Mammary epithelial cell (primary cell): ENCODE measurements at places on chromosomes 13 and 19. TPM values are rescaled to one million over a fixed set of nuclear protein-coding genes. Genes with fewer than 3 reads are reported as not detected.

DNA sequence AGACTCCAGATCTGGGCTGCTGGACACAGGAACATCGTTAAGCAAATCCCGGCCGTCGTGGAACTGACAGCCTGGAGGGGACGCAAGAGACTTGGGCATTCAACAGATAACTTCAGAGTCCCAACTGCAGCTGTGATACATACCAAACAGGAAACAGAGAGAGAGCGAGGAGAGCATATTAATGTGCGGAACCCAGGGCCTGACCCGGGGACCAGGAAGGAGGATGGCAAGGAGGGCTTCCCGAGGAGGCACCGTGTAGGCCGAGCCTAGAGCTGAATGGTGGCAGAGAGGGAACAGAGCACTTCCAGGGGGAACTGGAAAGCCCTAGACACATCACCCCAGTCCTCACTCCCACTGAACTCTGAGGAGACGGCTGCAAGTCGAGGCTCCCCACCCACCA, 68.1 kb downstream of the SIPA1L3 start:
- DNase-seq: no peak

Gene LIM2
- not detected for polyA plus RNA-seq

GRCh38 chr19:55703790-55704215, 28.8 kb downstream of the EPN1 start:
- DNase-seq: no peak

DNA sequence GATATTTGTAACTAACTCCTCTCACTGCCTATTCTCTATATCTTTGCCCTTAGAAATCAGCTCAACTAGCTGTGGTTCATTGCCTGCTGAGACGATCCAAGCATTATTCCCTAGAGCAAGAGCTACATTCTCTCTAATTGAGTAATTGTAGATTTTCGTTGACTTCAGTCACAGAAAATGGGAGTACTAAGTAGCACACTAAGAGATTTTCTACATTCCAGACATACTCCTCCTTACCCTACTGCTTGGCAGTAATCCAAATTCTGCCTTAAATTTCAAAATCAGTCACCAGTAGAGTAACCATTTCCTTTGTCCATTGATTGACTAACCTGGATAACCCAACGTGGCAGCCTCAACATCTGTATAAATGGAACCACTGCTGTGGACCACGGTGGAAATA, 1786.8 kb downstream of the SLITRK5 start:
- DNase-seq: peak; percentile 91

DNA sequence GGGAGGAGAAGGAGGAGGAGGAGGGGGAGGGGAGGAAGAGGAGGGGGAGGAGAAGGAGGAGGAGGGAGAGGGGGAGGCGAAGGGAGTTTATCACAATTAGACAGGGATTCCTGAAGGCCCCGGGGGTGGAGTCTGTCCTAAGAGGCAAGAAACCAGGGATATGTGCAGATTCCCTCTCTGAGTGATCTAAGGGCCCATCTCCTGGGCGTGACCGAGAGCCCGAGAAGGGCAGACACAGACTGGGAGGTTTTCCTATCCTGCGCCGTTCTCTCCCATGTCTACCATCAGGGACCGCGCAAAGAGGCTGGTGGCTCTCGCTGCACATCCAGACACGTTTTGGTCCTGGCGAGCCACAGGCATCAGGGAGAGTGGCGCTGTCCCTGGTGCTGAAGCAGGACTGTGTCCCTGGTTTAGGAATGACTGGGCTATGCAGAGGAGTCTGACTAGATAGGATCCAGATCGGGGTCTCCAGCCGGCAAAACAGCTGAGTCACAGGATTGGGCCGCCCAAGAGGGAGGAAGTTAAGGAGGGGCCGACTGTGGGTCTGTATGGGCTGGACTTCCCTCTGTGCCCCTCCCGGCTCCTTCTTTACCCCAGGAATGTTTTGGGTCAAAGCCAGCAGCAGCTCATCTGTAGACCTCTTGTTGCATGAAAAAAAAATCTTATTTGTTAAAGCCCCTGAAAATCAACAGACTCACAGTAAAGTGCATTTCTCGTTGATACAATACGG, 17.9 kb upstream of the ZNF175 start:
- DNase-seq: peak; percentile 57

DNA sequence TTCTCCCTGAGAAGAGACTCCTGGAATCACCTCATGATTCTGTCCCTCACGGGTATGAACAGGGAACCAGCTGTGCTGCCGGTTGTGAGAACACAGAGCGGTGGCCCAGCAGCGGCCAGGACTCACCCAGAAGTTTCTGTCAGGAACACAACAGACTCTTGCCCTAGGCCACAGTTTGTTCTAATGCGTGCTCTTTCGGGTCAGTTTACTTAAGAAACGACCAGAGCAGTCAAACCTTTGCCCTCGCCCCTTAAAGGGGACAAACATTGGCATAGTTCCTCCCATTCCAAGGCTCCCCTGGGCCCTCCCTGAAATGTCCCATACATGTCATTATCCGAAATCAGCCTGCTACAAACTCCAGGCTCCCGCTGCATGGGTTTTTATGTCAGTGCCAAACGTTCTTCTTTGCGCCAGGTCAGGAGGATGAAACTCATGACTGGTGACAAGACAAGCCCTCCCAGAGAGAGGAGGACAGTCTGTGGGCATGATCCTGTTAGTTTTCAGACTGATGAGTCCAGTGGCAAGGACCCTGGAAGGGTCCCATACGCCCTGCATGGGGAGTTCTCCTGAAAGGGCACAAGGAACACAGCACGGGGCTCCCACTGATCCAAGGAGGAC, 18.3 kb downstream of the ZIC5 start:
- no peak for DNase-seq

- no peak for DNase-seq
These were observed 88.5 kb upstream of the C1QTNF9B start for GRCh38 chr13:23985839-23986238.

Gene GGN
- polyA plus RNA-seq: not detected

Gene TMEM238
- polyA plus RNA-seq: 1.7 TPM

- no peak for DNase-seq
These were observed 72.3 kb downstream of the NAA16 start for GRCh38 chr13:41383386-41383785.

GRCh38 chr13:76225815-76226489, 589.8 kb downstream of the LMO7 start:
- no peak for DNase-seq

Gene CYP4F12
- 0.26 TPM for polyA plus RNA-seq

DNA sequence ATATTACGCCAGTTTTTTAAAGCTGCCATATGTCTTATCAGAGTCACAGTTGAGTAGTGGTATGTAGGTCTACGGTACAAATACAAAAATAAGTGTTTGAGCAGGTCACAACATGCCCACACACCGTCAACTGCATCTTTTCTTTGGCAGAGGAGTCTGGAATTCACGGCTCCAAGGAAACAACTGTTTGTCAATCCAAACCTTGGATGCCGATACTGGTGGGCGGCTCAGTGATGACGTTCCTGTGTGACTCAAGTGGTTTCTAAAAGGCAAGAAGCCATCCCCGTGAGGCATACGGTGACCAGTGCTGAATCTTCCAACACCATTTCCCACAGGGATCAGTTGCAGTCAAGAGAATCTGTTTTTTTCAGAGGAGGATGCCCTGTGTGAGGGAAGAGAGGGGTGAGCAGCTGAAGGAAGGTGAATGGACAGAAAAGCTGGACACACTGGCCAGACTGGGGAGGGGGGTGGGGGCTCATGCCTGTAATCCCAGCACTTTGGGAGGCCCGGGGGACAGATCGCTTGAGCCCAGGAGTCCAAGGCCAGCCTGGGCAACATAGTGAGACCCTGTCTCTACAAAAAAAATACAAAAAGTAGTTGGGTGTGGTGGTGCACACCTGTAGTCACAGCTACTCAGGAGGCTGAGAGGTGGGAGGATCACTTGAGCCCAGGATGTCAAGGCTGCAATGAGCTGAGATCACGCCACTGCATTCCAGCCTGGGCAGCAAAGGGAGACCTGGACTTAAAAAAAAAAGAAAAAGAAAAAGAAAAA, 22.8 kb upstream of the CEBPG start:
- peak; percentile 100 for DNase-seq

DNA sequence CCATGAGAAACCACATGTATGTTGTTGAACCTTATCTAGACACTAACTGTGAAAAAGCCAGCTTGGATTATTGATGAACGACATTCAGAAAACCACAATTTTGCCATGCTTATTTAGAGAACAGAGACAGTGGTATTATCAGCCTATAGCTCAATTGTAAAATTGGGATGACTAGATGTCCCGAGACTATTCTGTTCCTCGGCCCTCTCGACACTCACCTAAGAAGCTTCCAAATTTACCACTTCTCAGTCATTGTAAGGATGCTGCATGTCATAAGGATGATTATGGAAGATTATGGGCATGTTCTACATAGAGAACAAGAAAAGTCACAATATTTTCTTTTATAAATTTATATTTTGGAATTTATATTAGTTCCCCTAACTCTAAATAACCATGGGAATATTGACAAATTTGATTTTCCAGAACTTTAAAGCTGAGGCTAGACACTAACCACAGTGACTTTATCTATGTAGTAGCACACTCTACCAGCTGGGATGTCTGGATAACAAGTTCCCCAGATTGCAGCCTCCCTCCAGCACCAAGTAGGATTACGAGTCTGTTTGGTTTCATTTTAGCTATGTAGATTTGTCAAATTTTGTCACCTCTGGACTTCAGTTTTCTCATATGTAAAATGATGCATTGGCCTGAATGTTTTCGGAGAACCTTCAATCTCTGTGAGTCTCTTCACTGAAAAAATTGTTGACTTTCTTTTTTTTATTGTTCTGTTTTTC, 513.6 kb downstream of the IRS2 start:
- no peak for DNase-seq

Gene NFILZ
- not detected for polyA plus RNA-seq

- peak; percentile 50 for DNase-seq
These were observed 166.9 kb downstream of the DLEU7 start for GRCh38 chr13:50676602-50677001.

- DNase-seq: no peak
These were observed 12.1 kb upstream of the LGALS14 start for GRCh38 chr19:39692166-39692565.

Gene SPTBN4
- polyA plus RNA-seq: 0.29 TPM

- no peak for DNase-seq
These were observed 172.1 kb upstream of the CSNK1A1L start for GRCh38 chr13:37277435-37278144.

Gene FGF21
- not detected for polyA plus RNA-seq

DNA sequence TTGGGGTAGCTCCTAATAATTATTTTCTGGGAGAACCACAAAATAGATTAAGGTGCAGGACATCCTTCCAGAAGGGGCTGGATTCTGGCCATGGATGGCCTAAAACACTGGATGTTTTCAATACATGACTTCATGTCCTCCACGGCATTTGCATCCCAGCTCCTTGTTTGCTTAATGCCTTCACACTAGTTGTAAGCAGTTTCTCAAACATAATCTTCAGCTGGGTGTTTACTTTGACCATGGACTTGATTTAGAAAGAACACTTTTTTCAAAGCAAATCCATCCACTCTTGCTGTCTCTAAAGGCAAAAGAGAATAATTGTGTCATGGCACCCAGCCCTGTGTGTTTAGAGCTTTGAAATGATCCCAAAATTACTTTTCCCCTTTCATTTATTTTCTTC, 82.5 kb upstream of the GSX1 start:
- no peak for DNase-seq

DNA sequence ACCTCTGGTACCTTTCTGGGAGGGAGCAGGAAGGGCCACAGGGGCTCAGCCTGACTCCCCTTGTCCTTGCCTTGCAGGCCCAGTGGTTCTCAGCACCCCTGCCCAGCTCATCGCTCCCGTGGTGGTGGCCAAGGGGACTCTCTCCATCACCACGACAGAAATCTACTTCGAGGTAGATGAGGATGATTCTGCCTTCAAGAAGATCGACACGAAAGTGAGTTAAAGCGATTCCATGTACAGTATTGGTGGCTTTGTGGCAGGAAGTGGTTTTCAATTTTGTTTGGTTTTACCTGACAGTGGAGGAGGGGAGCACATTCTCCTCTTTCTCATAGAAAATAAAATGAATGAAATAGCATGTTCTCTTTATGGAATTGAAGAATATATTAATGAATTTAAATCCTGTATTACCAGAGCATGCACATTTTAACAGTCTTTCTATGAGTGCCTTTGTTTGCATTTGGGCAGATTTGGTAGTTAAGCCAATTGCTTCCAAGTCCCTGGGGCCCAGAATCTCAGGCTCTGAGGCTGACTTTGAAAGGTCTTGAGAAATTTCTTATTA, 4.1 kb downstream of the MAB21L1 start:
- DNase-seq: no peak

DNA sequence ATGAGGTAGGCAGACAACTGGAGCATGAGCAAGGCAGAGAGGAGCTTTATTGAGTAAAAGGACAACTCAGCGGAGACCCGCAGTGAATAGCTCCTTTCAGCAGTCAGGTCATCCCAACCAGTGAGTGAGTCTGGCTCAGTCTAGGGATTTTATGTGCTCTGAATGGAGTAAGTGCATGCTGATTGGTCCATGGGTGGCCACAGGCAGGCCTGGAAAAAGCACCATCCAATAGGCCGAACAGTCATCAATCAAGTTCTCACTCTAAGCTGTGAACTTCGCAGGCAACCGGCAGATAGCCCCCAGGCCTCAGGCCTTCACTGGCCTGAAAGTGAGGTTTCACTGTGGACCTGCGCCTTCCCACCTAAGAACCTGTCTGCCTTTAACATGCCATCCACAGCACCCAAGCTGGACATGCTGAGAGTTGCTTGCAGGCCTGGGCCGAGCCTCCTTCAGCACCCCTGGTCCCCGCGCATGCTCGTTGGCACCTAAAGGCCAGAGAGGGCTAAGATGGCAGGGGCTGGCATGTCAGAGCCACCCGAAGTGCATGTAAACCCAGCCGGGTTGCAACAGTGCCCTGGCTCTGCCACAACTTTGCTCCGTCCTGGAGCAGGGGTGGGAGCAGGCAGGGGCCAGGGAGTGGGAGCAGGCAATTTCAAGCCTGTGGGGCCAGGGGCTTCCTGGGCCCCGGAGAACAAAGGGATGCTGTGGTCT, 698.7 kb downstream of the SLITRK1 start:
- DNase-seq: no peak

Gene NAPSA
- polyA plus RNA-seq: 0.24 TPM

Gene CAMSAP3
- polyA plus RNA-seq: 5.4 TPM

DNA sequence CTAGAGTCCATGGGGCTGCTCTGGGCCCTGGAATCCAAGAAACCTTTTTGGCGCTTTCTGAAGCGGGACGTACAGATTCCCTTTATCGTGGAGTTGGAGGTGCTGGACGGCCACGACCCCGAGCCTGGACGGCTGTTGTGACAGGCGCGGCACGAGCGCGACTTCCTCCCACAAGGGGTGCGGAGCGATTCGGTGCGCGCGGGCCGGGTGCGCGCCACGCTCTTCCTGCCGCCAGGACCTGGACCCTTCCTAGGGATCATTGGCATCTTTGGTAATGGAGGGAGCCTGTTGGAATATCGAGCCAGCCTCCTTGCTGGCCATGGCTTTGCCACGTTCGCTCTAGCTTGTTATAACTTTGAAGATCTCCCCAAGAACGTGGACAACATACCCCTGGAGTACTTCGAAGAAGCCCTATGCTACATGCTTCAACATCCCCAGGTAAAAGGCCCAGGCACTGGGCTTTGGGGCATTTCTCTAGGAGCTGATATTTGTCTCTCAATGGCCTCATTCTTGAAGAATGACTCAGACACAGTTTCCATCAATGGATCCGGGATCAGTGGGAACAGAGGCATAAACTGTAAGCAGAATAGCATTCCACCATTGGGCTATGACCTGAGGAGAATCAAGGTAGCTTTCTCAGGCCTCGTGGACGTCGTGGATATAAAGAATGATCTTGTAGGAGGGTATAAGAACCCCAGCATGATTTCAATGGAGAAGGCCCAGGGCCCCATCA, 3.5 kb upstream of the ZFP82 start:
- no peak for DNase-seq

GRCh38 chr13:72500851-72501250, 226.6 kb downstream of the MZT1 start:
- no peak for DNase-seq

Gene USE1
- 24.2 TPM for polyA plus RNA-seq

- peak; percentile 32 for DNase-seq
These were observed 33.6 kb downstream of the MTMR6 start for GRCh38 chr13:25253702-25254101.
